ENCODE measurements at places on chromosomes 1 and 21.
A peak's percentile ranks its signal among the peaks of the same experiment; 100 is the strongest.

DNA sequence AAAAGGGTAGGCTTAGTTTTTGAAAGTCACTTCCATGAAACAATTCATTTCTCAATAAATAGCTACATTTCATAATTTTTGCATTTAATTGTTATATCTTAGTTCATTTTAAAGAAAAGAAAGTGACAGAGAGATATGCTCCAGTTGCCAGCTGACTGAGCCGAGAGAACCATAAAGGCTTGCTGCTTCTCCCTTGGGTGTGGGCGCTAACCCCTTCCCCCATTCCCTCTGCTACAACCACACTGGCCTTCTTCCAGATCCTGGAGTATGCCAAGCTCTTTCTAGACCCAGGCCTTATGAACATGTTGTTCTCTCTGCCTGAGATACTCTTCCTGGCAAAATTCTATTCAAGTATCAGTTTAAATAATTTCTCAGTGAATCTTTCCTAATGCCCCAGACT, 12.3 kb downstream of the SORT1 start:
- no peak for DNase-seq

GRCh38 chr21:14981246-14981645, 83.6 kb downstream of the NRIP1 start:
- DNase-seq: no peak

GRCh38 chr1:115069659-115070308, 19.5 kb downstream of the TSPAN2 start:
- DNase-seq: no peak

GRCh38 chr1:30234091-30234490, 489.3 kb downstream of the MATN1 start:
- no peak for DNase-seq

DNA sequence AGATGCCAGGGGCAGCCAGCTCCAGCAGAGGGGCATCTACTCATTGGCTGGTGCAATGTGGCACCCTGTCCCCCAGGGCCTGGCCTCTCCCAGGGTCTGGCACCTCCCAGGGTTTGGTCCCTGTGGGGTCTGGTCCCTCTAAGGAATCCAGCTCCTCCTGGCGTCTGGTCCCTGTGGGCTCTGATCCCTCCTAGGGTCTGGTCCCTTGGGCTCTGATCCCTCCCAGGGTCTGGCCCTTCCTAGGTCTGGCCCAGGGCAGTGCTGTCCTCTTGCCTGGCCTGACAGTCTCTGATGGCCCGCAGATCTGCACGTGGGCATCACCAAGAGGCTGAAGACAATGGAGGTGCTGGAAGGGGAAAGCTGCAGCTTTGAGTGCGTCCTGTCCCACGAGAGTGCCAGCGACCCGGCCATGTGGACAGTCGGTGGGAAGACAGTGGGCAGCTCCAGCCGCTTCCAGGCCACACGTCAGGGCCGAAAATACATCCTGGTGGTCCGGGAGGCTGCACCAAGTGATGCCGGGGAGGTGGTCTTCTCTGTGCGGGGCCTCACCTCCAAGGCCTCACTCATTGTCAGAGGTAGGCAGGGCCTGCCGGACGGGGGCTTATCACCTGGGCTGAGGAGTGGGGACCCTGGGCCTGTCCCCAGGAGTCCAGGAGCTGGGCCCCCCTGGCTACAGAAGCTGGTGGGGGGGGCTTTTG, 73.9 kb downstream of the OBSCN start:
- no peak for DNase-seq

DNA sequence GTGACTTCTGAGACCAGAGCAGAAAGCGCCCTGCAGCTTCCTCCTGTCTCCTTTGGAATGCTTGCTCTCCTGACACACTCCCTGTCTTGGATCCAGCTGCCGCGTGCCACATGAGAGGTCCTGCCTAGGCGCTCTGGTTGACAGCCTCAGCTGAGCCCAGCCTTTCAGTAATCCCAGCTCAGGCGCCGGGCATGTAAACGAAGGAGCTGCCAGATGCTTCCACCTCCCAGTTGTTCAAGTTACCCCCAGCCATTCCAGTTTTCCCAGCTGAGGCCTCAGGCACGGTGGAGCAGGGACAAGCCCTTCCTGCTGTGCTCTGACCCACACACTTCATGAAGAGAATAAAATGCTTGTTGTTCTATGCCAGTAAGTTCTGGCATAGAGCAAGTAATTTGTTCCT, 14.3 kb upstream of the CD34 start:
- DNase-seq: no peak

DNA sequence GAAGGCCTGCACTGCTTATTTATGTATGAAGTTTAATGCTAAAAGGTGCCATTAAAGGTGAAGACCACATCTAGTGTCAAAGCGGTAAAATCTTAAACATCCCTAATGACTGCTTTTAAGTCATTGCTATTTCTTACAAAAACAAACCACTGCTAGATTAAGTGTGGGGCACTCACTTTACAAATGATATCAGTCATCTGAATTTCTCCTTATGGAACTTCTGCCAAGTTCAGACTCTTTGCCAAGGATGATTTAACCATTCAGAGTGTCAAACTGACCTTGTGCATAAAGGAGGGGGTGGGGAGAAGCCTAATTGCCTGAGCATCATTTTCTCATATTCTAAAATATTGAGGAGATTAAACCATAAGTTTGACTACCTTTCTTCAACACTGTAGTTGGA, 271.5 kb downstream of the TGFB2 start:
- no peak for DNase-seq

GRCh38 chr1:14738235-14738634, 139.8 kb downstream of the KAZN start:
- DNase-seq: no peak

GRCh38 chr21:45870421-45870820, 111.1 kb upstream of the COL6A1 start:
- no peak for DNase-seq

DNA sequence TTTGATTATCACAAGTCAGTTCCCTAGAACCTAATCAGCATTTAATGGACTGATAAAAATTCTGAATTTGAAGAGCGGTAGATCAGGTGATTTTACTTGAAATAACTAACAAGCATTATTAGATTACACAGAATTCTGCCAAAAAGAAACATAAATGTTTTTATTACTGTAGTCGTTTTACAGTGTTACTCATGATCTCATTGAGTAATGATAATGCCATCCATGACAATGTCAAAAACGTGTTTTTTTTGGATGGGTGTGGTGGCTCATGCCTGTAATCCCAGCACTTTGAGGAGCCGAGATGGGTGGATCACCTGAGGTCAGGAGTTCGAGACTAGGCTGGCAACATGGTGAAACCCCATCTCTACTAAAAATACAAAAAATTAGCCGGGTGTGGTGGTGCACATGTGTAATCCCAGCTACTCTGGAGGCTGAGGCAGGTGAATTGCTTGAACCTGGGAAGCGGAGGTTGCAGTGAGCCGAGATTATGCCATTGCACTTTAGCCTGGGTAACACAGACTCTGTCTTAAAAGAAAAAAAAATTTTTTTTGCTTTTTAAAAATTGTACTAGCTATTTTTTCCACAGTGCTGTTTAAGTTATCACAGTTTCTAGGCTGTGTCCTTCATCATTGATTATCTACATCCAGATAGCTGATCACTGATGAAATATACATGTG, 56.6 kb downstream of the LAMC1 start:
- no peak for DNase-seq

- no peak for DNase-seq
Observed at GRCh38 chr1:19472174-19472573, 13.2 kb downstream of the CAPZB start.

GRCh38 chr1:112528076-112528475, 19.3 kb downstream of the WNT2B start:
- no peak for DNase-seq

- DNase-seq: no peak
Observed at GRCh38 chr1:219367496-219367895, 193.8 kb downstream of the LYPLAL1 start.

DNA sequence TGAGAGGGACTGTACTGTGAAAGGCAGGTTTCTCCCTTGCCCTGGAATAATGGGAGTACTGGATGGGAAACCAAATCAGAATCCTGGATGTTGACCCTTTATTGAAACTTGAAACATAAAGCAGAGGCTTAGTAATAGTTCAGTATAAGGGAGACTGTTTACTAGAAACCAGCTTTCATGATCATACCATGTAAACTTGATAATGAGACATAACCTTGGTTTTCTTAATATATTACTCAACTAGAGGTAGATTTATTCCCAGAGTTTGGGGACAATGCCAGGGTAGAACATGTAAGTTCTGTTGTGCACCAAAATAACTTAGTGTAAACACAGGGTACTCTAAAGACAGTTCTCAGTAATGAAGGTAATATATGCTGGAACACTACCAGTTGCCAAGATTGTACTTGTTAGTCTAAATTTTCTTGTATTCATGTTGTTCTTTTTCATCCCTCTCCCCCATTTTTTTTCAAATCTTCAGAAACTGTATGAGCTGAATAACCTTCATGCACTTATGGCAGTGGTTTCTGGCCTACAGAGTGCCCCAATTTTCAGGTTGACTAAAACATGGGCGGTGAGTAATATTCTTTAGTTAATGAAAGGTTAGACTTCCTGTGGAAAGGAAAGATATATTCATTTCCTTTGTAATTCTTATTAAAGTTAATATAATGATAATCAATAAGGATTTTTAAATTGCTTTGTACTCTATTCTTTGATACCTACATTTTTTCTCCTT, 49.6 kb downstream of the ANGPTL1 start:
- no peak for DNase-seq

DNA sequence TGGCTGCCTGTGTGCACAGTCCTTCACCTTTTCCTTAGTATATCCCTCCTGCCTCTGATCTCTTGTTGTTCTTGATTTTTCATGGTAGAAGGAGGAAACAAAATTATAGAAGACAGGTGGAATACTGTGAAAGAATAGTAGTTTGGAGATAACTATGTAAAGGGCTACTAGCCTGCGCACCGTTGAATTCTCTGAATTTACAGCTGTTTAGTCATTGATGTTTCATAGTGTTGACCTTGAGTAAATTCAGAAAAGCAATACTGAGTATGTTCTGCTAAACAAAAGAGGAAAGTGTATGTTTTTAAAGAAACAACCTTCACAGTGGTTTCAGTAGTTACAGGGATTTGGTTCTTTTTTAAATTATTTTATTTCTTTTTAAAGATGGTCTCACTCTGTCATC, 18.1 kb downstream of the CAMTA1 start:
- no peak for DNase-seq

DNA sequence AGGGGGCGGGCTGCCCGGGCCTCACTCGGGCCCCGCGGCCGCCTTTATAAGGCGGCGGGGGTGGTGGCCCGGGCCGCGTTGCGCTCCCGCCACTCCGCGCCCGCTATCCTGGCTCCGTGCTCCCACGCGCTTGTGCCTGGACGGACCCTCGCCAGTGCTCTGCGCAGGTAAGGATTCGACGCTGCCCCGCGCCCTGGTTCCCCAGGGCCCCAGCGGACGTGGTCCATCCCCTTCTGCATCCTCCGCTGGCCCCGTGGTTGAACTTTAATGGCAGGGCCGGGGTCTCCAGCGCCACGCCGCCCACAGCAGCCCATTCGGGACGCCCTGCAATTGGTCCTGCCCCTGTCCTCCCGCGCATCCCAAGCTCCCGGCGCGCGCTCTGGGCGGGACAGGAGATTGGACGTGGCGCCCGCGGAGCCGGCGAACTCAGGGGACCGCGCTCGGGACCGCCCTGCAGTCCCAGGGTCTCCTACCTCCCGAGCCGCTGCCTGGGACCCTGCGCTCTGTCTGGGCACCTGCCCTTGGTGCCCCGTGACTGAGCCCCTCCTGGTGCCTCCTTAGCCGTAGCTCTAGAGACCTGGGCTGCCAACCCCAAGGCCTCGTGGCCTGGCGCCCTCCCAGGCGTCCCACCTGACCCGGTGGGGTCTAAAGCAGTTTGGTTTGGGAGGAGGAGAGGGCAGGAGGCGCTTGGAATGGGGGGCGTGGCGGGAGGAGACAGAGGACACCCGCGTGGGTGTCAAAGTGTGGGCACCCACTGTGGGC, at the start of gene ALPL:
Gene ALPL, plus strand, starts transcription at position 73 of the 762 bp plus-strand sequence. CDS start 44,659 bp downstream, outside the sequence.
- no peak for DNase-seq

- DNase-seq: no peak
Observed at GRCh38 chr1:37186246-37186756, 152.0 kb upstream of the GRIK3 start.

DNA sequence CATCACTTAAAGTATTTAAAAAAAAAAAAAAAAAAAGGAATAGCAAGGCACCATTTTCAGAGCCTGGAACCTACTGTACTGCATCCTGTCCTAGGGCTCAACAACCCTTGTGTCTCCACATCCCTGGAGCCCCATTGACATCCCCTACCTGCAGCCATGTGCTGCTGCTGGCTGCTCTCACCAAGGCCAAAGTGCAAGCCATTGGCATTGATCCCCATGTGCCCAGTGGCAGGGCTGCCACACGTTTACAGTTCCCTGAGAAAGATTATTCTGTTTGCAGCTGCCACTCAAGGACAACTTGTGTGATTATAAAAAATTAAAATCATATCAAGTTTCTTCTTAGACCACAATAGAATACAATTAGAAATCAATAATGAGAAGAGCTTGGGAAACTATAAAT, 129.9 kb downstream of the LHX8 start:
- no peak for DNase-seq

DNA sequence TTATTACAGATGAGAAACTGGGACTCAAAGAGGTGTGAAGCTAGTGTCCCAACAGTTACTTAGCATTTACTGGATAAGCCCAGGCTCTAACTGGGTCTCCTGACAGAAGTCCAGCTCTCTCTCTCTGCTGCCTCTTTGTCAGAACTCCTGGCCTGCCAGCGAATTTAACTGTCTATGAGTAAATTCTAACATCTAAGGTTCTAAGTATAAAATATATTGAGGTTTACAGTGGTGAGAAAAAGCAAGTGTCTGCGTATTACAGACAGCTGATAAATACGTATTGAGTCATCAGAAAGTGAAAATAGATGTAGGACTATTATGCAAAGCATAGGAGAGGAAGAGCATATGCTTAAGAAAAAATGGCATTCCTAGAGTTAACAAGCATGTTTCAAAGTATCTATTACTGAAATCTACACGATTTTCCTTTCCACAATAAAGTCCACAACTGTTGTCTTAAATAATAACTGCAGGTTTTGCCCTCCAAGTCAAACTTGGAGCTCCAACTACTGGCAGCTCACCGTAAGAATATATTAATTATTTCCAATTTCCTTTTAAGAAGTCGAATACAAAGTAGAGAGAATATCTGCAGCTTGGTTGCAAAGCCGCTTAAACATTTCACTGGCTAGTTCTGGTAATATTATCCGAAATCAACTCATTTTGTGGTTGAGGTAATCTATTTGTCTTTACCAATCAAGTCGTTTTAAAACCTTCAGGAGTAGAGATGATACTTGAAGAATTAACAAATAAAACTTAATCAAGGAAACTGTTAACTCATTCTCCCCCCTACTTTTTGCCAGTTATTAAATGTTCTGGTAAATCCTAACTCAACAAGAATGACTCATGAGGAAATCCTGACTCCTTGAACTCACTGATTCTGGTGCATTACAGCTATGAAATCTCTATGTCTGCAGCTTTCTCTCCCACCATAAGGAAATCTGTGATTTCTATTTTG, 1.4 kb upstream of the RGS2 start:
- peak; percentile 67 for DNase-seq

GRCh38 chr21:15414057-15414456, 315.7 kb upstream of the USP25 start:
- DNase-seq: no peak

GRCh38 chr1:198865319-198865718, 226.5 kb downstream of the PTPRC start:
- no peak for DNase-seq

- DNase-seq: peak; percentile 92
Observed at GRCh38 chr1:245788269-245788668, 633.5 kb downstream of the KIF26B start.

All from retinal pigment epithelial cell (primary cell).